Activated CD4-positive, CD25-positive, alpha-beta regulatory T cell (primary cell): ENCODE measurements at places on chromosomes 11 and 22.

DNA sequence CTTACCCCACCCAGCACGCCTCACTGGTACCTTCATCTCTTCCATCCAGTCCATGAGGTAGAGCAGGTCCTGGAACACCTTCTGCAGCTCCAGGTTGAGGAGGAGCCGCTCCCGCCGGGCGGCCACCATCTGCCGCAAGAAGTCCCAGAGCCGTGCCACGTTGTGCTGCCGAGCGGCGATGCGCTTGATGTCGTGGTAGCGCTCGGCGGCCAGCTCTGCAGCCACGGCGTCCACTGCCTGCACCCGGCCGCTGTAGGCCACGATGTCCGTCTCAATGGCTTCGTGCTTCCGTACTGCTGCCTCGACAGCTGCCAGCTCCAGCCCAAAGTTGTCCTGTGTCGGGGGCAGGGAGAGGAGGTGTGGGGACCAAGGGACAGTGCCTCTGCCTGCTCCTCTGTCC, 21.5 kb downstream of the SPTBN2 start:
- DNase-seq, result no peak

- DNase-seq, result no peak
Observed at GRCh38 chr11:31786996-31787685, 24.0 kb downstream of the PAX6 start.

DNA sequence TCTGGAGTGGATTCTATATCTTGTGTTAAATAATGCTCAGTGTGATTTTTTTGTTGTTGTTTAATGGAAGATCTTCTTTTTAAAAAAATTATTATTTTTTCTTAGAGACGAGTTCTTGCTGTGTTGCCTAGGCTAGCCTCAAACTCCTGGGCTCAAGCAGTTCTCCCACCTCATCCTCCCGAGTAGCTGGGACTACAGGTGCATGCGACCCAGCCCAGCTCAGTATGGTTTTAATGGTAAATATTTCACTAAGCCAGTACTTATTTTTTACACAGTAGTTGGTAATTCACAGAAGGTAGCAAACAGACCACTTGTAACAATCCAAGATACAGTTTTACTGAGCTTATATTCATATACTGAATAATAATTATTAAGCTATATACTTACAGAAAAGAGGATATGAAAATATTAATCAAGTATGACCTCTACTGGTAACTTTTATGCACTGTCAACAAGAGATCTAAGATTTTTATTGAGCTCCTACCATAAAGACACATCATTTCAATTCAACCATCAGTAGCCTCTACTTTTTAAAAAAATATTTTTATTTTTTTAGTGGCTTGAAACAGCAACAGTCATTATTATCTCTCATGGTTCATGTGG, 6.1 kb upstream of the CD59 start:
- DNase-seq, result no peak

DNA sequence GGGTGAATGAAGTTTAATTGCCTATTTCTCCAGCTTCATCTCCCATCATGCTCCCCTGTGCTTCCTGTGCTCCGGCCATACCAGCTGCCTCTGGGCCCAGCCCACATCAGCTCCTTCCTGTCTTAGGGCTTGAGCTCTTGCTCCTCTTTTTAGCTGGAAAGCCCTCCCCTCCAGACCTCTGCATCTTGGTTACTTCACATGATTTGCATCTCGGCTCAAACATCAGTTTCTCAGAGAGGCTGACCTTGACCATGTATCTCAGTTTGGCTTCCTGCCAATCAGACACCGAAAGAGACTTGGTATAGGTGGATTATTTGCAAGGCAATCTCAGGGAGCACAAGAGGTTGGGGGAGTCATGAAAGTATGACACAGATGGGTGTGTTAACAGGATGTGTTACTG, 73.2 kb upstream of the TIMP3 start:
- DNase-seq, result no peak

DNA sequence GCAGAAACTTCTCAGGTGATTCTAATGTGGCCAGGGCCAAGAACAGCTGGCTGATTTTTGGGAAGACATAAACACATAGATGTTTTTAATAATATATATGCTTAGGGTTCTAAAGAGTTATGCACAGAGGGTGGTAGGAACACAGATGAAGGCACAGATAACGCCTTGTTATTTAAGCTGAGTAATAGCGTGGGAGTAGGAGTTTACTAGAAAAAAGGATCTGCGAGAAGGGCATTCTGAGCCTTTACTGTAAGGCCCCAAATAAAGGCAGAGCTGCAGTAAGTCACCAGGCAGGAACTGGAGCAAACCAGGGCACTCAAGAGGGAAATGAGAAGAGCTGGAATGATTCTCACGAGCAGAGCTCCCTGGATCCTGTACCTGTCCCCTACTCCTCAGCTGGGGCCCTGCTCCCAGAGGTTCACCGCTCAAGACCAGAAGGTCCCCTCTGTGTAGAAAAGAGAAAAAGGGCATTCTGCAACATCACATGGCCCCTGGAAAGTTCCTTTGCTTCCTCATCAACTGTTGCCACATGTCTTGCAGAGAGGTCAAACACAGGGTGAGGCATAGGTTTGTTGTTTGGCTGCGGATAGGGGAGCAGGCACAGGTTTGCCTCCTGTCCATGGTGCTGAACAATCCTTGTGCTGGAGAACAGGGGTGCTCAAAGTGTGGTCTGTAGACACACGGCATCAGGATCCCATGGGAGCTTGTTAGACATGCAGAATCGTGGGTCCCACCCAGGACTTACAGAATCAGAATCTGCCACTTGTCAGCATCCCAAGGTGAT, 125.7 kb downstream of the TENM4 start:
- DNase-seq, result no peak

DNA sequence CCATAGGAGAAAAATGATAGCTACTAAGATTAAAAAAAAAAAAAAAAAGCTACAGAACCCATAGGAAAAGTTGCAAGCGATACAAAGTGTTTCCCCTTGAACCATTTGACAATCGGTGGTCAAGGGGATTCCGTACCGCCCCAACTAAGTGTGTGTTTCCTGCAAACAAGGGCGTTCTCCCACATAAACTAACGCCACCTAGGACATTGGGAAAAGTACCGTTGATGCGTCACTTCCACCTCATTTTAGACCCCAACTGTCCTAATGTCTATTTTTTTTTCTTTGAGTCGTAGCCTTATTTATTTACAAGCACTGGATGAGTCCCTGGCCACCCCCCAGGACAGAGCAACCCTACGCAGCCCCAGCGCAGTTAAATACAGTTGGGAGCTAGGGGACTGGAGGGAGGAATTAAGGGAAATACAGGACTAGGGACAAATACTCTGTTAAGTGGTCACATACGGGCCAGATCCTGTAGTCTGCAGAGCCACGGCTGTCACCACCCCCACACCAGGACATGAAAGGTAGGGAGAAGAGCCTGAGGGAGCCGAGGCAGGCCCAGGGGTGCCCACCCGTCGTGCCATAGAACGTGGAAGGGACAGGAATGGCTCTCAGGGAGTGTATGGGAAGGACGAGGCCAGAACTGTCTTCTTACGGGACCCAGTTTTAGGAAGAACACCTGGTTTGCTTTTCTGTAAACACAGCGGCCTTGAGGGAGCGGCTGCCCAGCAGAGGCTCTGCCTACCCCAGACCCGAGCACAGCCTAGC, 19.0 kb downstream of the EIF1AD start:
- DNase-seq, result no peak

GRCh38 chr22:46777609-46777970, 15.1 kb downstream of the TBC1D22A start:
- no peak for DNase-seq

- DNase-seq, result no peak
Observed at GRCh38 chr11:31780078-31780477, 31.0 kb downstream of the PAX6 start.

GRCh38 chr11:72426103-72426757, 8.1 kb downstream of the CLPB start:
- DNase-seq, result no peak

GRCh38 chr22:35363566-35364086, 17.3 kb upstream of the HMOX1 start:
- DNase-seq, result no peak

DNA sequence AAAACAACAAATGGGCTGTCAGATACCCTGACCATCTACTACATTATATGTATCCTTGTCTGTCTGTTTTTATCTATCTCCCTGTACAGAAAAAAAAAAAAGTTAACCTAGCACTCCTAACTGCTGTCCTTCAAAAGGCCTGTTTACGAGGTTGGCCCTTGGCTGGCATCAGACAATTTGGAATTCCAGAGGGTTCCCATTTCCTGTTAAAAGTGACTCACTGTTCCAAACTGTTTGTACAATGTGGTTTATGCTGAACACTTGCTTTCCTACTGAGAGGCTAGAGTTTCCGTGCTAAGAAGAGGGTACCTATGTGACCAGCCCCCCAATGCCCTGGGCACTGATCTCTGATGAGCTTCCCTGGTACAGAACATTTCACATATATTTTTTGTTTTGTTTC, 65.9 kb upstream of the HMGXB4 start:
- no peak for DNase-seq

- DNase-seq, result no peak
Observed at GRCh38 chr22:44164031-44164430, 16.7 kb upstream of the PARVG start.

DNA sequence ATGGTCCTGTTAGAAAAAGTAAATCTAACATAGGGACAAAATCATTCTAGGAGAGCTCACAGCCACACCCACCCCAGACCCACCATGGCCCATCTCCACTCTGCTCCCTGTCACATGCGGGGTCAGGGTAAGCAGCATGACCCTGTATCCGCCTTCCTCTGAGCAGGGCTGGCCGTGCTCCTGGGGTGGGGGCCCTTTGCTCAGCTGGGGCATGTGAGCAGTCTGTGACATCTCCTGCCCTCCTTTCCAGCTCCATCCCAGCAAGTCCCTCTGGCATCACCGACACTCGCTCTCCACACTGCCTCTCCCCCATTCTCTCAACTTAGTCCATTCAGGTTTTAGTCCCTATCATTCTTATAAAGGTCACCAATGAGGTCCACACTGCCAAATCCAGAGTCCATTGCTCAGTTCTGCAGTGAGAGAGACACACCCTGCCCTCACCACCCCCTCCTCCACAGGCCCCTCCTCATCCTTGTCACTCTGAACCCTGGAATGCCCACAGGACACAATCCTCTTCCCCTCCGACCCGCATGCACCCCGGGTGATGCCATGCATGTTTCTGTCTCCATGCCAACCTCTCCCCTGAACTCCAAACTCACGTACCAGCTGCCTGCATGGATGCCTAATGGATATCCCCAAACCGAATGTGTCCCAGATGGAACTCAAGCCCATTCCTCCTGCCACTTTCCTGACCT, 65.1 kb upstream of the PITPNB start:
- no peak for DNase-seq

GRCh38 chr11:96680211-96681018, 290.6 kb downstream of the JRKL start:
- DNase-seq, result no peak

DNA sequence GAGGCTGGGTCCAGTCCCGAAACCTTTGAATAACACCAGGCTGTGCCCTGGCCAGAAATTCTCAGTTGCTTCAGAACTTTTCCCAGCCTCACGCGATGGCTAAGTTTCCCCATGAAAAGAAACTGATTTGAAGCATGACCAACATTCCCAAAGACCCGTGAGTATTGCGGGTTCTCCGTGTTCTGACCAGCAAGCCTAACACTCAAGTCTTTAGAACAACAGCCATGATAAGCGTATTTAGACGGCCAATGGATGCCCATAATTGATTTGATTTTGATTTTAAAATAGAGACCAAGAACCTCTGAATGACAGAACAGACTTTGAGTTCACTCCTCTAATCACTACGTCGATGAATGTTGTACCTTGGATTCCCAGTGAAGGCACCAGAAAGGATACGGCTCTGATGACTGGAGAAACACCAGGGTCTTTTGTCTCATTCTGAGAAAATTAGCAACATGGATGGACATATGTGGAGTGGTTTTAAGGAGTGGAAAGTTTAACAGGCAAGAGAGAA, 43.9 kb downstream of the ZNF280B start:
- no peak for DNase-seq

- no peak for DNase-seq
Observed at GRCh38 chr22:47805394-47805935, 1043.0 kb downstream of the TBC1D22A start.

DNA sequence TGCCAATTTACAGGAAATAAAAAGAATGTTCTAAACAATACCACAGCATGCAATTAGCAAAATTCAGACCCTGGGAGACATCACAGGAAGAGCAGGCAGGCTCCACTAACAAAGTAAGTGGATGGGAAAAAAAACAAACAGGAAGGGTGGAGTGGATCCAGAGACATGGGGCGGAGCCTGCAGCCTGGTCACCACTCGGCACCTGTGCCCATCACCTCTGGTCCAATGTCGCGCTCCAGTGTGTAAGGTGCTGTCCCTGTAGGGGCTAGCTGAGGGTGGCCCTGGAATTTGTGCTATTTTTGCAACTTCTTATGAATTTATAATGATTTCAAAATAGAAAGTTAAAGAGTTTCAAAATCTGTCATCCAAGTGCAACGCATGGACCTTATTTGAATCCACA, 11.0 kb upstream of the MOB2 start:
- no peak for DNase-seq

GRCh38 chr22:45917146-45917545, 59.8 kb downstream of the WNT7B start:
- no peak for DNase-seq

- no peak for DNase-seq
Observed at GRCh38 chr11:94504689-94505293, 7.5 kb upstream of the C11orf97 start.

DNA sequence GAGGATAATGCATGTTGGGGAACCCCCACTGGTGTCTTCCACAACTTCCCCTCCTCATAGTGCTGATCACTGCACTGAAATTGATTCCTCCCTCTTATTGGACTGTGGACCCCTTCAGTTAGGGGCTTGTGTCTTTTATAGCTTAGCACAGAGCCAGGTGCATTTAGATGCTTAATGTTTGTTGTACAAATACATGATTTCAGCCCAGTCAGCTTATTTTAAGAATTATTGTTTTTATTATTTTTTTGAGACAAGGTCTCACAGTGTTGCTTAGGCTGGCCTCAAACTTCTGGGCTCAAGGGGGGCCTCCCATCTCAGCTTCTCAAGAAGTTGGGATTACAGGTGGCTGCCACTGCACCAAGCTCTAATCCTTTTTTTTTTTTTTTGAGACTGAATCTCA, 8.2 kb downstream of the THY1 start:
- DNase-seq, result no peak

DNA sequence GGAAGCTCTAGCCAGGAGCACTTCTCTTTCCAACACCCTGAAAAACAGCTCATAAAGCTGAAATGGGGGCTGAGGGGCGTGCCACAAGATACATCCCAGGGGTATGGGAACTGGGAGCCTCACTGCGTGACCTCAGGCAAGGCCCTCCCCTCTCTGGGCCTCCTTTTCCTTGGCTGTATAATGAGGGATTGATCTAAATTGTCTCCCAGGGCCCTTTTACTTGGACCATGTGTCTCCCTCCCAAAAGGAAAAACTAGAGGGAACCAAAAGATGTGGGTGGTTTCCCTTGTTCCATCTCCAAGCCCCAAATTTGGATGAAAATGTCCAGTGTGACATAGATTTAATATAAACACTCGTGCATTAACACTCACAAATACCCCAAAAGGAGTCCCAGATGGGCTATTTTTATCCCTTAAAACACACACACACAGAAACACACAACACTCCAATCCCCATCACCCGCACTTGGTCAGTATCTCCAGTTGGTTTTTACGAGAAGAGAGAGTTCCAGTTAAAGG, 25.9 kb upstream of the SMTN start:
- no peak for DNase-seq
